B cell (primary cell): ENCODE measurements at places on chromosomes 12 and 14. TPM values are rescaled to one million over a fixed set of nuclear protein-coding genes. Genes with fewer than 3 reads are reported as not detected.

HOXC5 gene
- not detected in 2 replicates for total RNA-seq

DNA sequence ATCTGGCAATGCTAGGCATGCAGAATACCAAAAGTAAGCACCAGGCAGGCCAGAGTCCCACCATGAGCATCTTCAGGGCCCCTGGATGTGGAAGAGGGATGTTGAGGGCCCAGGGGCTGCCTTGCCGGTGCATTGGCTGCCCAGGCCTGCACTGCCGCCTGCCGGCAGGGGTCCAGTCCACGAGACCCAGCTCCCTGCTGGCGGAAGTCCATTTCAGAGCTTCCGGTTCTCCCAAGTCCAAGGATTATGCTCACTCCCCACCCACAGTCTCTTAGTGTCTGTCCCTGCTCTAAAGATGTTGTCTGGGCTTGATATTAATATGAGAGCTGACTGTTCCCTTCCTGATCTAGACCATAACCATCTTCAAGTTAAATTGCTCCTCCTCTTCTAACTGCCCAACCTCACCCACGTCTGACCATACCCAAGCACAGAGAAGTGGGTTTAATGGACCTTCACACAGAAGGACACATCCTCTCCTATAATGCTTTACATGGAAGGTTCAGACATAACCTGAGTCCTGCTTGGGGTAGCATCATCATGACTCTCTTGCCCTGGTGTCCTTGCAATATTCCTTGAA is 117.4 kb downstream of the DAD1 start:
- DNase-seq, result no peak
- no peak overlapping the region for H3K4me3 ChIP-seq
- peaks cover 47% of the 10 kb centered on the region for H3K4me1 ChIP-seq
- H3K27me3 ChIP-seq, result no peaks in the 10 kb centered on the region

DNA sequence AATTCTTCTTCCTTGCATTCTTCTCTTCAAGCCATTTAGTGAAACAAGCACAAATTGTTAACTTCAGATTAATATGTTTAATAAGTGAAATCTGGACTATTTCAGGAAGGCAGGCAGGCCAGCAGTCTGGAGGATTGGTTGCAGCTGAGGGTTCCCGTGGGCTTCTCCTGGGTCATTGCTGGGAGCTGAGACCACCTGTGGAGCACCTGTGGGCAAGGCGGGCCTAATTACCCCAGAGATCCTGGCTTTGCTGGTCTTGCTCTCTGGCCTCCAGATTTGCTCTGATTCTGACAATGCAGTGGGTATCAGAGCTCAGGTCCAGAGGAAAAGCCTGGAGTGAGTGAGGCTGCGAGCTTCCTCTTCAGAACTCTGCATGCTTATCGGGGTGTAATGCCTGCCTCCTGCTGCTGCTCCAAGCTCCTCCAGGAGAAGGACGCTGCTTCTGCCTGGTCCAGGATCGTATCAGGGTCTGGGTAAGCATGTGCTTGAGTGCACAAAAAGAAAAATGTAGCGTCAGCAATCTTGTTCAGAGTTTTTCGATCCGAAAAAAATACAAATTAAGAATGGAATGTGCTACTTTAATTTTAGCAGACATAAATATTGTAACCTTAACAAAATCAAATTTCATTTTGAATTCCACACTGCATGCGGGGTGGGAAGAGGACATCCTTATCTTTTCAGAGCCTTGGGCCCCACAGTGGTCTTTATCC is 93.8 kb downstream of the TMEM30B start:
- peaks cover 22% of the 10 kb centered on the region for H3K27me3 ChIP-seq
- H3K4me1 ChIP-seq, result peaks cover 9% of the 10 kb centered on the region
- no peak overlapping the region for H3K4me3 ChIP-seq

GRCh38 chr14:68782091-68782981 is 10.5 kb downstream of the ZFP36L1 start:
- no peak overlapping the region for H3K27ac ChIP-seq
- no peaks in the 10 kb centered on the region for H3K36me3 ChIP-seq
- peaks cover 21% of the 10 kb centered on the region for H3K4me1 ChIP-seq
- H3K27me3 ChIP-seq, result no peaks in the 10 kb centered on the region
- DNase-seq, result no peak
- no peak overlapping the region for H3K4me3 ChIP-seq

DNA sequence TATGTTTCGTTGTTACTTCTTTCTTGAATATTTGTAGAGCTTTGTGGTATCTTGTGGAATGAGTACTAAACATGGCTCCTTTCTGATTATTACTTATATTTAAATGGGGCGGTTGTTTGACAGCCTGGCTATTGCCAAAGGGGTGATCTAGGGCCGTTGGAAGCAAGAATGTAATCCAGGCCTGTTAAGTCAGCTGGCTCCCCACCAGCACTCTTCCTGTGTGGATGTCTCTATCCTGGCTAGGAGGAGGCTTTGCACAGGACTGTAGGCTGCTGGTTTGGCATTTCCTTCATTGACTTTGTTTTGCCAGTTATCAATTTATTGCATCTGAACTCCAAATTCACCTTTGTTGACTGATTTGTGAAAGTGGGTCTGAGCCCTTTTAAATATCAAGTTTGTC is 5.6 kb downstream of the FAM234B start:
- no peaks in the 10 kb centered on the region for H3K27me3 ChIP-seq
- H3K27ac ChIP-seq, result no peak overlapping the region
- H3K4me1 ChIP-seq, result peaks cover 3% of the 10 kb centered on the region
- DNase-seq, result no peak
- H3K36me3 ChIP-seq, result no peaks in the 10 kb centered on the region

DNA sequence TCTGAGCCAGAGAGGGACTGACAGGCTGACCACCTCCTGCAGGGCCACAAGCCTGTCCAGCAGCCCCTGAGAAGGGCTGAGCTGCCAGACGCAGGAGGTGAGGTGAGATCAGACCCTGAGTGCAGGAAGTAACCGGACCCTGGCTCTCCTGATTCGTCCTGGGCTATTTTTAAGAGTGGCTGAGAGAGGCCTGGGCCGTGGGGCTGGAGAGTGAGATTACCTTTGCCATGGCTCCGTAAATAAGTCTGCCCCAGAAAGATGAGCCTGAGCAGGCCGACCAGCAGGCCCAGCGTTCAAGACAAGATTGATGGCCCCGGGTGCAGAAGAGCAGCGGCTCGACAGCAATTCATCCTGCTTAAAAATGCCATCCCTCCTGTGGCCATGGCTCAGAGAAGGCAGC is 54.2 kb downstream of the SPTB start:
- DNase-seq, result no peak
- peaks cover 4% of the 10 kb centered on the region for H3K27me3 ChIP-seq
- no peak overlapping the region for H3K4me3 ChIP-seq
- H3K27ac ChIP-seq, result no peak overlapping the region

- H3K27ac ChIP-seq, result no peak overlapping the region
- no peak overlapping the region for H3K4me3 ChIP-seq
- no peak for DNase-seq
Measured at GRCh38 chr12:115870021-115870420, 407.5 kb downstream of the MED13L start.
